ENCODE measurements at places on chromosomes 7 and 10.
A peak's percentile ranks its signal among the peaks of the same experiment; 100 is the strongest.

DNA sequence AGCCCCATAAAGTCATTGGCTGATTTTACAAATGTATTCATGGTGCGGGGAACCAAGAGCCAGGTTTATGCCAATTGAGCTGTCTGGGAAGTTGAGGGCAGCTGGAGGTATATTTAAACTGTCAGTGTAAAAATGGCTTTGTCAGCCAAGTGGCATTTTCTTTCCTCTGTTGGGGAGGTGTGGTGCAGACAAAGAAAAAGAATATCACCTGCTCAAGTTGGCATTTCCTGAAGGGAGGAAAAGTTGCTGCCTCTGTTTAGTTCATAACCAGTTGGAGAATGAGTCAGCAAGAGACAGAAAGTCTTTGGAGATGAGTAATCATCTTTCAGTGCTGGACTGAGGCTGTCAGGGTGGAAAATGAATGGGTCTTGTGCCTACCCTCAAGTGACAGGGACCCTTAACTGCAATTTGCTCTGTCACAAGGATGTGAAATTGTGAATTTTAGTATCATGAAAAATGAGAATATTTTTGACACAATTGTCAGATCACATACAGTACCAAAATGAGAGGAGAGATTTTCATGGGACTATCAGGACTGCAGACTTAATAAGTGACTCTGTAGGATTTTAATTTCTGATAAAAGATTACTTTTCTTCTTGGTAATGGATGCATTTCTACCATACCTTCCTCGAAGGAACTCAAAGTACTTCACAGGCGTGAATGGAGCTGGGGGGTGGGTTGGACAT, 137.3 kb downstream of the ANLN start:
- H3K36me3 ChIP-seq = no peaks in the 10 kb centered on the region
- H3K4me1 ChIP-seq = peaks cover 14% of the 10 kb centered on the region
- no peaks in the 10 kb centered on the region for H3K27me3 ChIP-seq
- peak overlapping the region; percentile 39 for H3K27ac ChIP-seq

DNA sequence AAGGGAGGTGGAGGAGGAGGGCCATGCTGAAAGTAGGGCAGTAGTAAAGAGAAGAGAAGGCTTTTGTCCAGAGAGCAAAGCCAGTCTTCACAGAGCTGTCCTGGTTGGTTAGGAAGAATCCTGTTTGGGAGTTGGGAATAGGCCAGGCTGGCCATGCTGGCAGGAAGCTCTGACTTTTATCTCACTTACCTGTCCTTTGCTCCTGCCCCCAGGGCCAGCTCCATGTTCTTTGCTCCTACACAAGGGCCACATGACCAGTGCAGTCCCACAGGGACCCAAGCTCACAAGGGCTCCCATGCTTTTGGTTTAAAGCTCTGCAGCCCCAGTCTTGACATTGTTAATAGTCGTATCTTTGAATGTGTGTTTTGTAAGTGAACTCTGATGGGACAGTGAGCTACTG, 161.6 kb upstream of the KMT2E start:
- no peaks in the 10 kb centered on the region for H3K4me1 ChIP-seq
- DNase-seq = no peak
- H3K27me3 ChIP-seq = peaks cover 3% of the 10 kb centered on the region

GRCh38 chr10:19920075-19920726, 104.0 kb downstream of the PLXDC2 start:
- DNase-seq = no peak
- no peak overlapping the region for H3K4me3 ChIP-seq
- no peaks in the 10 kb centered on the region for H3K36me3 ChIP-seq
- H3K27me3 ChIP-seq = no peaks in the 10 kb centered on the region
- H3K4me1 ChIP-seq = peaks cover 49% of the 10 kb centered on the region

GRCh38 chr7:26115650-26116049, 36.3 kb upstream of the NFE2L3 start:
- H3K4me1 ChIP-seq = no peaks in the 10 kb centered on the region
- no peaks in the 10 kb centered on the region for H3K36me3 ChIP-seq
- no peak overlapping the region for H3K4me3 ChIP-seq
- H3K27ac ChIP-seq = no peak overlapping the region
- DNase-seq = no peak
- H3K27me3 ChIP-seq = peaks cover 3% of the 10 kb centered on the region

DNA sequence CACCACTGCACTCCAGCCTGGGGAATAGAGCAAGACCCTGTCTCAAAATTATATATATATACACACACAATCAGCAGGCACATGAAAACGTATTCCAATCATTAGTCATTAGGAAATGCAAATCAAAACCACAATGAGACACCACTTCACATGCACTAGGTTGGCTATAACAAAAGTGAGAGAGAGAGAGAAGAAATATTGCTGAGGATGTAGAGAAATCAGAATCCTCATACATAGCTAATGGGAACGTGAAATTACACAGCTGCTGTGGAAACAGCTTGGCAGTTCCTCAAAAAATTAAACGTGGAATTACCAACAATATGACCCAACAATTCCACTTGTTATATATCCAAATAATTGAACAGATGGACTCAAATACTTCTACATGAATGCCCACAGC, 43.3 kb upstream of the CNNM1 start:
- DNase-seq = peak; percentile 19
- H3K4me1 ChIP-seq = no peaks in the 10 kb centered on the region
- no peak overlapping the region for H3K4me3 ChIP-seq
- no peaks in the 10 kb centered on the region for H3K27me3 ChIP-seq
- no peaks in the 10 kb centered on the region for H3K36me3 ChIP-seq

All from astrocyte (in vitro differentiated cells and primary cell).